ENCODE measurements at places on chromosomes 12 and 14. TPM values are rescaled to one million over a fixed set of nuclear protein-coding genes. Genes with fewer than 3 reads are reported as not detected.

DNA sequence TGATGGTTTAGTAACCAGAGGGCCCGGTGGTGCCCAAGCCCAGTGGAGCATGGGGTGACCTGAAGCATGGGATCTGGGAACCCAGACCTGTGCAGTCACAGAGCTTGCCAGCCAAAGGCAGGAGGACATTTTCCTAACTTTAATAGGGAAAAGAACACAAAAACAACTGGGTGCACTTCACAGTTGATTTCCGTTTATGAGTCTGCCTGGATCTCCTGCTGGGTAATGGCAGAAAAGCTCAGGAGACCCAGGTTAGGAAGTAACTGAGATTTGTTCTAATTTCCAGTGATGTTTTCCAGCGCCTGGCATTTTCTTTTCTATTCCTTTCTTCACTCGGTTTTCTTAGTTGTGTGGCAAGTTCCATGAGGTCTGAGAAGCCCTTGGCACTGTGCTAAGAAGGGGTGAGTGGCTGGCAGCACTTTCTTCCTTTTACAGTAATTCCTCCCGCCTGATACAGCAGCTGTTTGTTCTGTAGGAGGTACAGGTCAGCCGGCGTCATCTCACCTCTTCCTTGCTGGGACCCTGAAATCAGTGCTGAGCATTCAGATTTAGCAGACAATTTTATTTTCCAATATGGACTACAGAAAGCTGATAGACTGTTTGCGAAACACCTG, 5.1 kb downstream of the CACNA1C start:
- no peak for DNase-seq

DNA sequence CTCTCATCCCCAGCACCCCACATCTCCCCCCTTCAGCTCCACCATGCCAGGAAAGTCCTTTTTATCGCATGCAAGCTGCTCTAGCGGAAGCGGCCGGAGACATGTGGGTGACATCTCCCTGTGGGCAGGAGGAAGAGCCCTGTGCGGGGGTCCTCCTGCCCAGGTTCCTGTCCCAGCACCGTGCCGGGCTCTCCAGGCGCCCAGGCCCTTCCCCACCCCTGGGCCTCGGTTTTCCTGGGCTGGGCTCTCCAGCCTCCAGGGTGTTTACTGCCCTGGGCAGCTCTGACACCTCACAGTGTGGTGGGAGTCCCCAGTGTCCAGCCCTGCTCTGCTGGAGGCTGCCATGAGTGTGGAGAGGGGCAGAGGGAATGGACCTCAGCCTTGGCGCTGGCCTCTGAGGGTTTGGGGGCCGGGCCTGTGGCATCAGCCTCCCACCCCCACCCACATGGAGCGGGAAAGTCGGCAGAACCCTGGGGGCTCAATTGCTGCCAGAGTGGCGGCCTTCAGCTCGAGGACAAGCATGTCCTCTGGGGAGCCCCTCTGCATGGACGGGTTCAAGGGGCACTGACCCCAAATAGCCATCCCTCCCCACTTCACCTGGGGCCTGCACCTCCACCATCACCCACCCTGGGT, 16.9 kb downstream of the ASPG start:
- no peak for DNase-seq

DNA sequence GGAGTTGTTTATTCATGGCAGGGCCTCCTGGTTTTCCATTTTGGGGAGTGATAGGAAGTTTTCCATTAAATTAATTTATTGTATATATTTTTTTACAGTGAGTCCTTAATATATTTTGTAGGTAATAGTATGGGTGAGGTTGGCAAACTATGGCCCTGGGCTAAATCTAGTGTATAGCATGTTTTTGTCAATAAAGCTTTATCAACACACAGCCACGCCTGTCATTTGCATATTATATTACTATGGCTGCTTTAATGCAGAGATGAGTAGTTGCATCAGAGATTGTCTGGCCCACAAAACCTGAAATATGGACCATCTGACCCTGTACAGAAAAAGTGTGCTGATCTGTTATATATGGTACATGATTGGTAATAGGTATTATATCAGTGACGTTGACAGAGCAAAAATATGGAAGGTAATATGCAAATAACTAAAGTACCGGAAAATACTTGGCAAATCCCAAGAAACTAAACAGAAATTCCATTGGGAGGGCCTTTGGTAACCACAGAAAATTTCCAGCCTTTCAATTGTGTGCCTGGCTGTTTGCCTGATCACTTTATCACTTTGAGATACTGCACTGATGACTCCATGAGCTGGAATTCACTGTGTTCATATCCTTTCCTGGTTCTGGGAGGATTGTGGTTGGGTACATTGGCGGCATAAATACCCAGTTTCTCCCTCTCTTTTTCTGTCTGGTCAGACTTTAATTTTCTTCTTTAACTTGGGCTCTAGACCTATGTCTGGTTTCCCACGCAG, 61.7 kb upstream of the RFLNA start:
- DNase-seq, result no peak

DNA sequence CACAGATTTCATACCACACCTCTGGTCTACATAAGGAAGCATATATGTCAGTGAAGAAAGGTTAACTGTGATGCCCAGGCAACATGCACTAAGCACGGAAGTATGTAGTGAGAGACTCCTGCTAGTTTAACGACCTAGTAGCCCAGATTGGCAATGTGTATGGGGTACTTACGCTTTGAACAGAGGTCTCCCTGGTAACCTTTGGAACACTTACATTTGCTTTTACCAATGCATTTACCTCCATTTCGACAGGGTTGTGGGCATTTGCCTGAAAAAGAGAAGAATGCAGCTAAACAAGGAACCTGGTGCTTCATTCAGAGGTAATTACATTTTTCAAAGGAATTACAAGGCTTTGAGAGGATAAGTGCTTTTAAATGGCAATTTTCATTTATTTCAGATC, 65.2 kb downstream of the WIF1 start:
- no peak for DNase-seq

- no peak for DNase-seq
Measured at GRCh38 chr12:53378724-53379388, 1.1 kb upstream of the SP1 start.

GRCh38 chr12:89770391-89770790, 61.8 kb upstream of the ATP2B1 start:
- no peak for DNase-seq

DNA sequence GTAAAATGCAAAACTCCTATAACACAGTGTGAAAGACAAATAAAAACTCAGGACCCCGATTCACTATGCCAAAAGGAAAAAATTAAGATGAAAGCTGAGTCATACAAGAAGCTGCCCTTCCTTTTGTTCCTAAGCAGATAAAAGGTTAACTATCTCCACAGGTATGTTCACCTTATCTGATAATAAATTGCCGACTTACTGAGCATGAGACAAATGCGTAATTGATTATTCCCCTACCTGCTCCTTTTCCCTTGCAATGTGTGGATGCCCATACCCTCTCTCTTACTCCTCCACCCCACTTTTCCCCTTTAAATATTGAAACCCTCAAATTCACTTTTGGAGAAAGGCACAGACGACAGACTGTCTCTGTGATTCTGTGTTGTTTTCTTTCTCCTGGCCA, 148.6 kb upstream of the TMEM260 start:
- no peak for DNase-seq

Gene MYL2
- total RNA-seq, result not detected

- DNase-seq, result no peak
Measured at GRCh38 chr14:106622200-106622745, 1095.9 kb downstream of the TMEM121 start.

Gene SERPINA12
- total RNA-seq, result not detected

GRCh38 chr14:61925043-61925442, 162.8 kb downstream of the SNAPC1 start:
- DNase-seq, result no peak

Gene JPH4
- 2.7 TPM for total RNA-seq

Gene KRT3
- not detected for total RNA-seq

Gene TDG
- 13.7 TPM for total RNA-seq

- DNase-seq, result peak; percentile 64
Measured at GRCh38 chr14:94971750-94972149, 185.6 kb downstream of the DICER1 start.

Gene KRT78
- total RNA-seq, result not detected

- peak; percentile 73 for DNase-seq
Measured at GRCh38 chr14:104976198-104977007, 1.8 kb downstream of the AHNAK2 start.

Gene OVCH1
- total RNA-seq, result 0.20 TPM

Gene RTN1
- 20.7 TPM for total RNA-seq

DNA sequence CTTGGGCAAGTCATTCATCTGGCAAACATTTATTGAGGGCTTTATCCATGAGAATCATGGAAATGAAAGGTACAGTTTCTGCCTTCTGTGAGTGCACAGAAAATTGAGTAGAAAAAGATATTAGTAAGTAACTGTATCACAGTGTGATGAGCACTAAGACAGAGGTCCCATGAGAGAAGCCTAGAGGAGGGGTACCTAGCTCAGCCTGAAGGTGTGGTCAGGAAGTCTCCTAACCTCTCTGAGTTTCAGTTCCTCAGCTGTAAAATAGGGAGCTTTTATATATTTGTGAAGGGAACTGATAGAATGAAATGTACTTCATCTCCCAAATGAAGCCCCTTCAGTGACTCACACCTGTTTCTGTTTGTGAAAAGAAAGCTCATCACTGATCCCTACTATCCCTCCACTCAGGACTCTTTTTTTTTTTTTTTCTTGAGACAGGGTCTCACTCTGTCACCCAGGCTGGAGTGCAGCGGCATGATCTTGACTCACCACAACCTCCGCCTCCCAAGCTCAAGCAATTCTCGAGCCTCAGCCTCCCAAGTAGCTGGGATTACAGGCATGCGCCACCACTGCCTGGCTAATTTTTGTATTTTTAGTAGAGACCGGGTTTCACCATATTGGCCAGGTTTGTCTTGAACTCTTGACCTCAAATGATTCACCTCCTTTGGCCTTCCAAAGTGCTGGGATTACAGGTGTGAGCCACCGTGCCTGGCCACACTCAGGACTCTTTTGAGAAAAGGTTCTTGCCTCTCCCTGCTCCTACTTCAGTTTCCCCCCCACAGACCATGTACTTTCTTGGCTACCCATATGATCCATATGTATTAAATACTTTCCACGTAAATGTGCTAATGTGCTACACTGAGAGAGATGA, 93.7 kb upstream of the FUT8 start:
- no peak for DNase-seq

DNA sequence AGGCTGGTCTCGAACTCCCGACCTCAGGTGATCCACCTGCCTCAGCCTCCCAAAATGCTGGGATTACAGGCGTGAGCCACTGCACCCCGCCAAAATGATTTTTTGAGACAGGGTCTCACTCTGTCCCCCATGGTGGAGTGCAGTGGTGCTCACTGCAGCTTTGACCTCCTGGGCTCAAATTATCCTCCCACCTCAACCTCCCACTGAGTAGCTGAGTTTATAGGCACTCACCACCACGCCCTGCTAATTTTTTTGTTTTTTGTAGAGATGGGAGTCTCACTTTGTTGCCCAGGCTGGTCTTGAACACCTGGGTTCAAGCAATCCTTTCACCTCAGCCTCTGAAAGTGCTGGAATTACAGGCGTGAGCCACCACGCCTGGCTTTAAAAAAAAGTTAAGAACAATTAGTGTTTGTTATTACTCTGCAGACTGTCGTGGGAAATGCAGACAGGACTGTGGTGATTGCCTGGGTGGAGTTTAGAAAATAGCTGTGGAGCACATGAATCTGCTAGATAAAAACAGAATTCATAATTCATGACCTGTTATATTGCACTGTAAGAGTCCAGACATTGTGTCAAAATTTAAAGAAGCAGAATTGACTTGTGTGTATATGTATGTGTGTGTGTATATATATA, 9.2 kb upstream of the COX6A1 start:
- no peak for DNase-seq

GRCh38 chr14:95482627-95483308, 33.7 kb downstream of the SYNE3 start:
- DNase-seq, result no peak

- no peak for DNase-seq
Measured at GRCh38 chr12:97535582-97535981, 73.0 kb downstream of the RMST start.

Gene COX8C
- total RNA-seq, result not detected

- DNase-seq, result no peak
Measured at GRCh38 chr14:56543436-56543835, 36.2 kb upstream of the TMEM260 start.

GRCh38 chr14:91927800-91928199, 19.7 kb downstream of the FBLN5 start:
- DNase-seq, result no peak

Gene TEX52
- not detected for total RNA-seq

DNA sequence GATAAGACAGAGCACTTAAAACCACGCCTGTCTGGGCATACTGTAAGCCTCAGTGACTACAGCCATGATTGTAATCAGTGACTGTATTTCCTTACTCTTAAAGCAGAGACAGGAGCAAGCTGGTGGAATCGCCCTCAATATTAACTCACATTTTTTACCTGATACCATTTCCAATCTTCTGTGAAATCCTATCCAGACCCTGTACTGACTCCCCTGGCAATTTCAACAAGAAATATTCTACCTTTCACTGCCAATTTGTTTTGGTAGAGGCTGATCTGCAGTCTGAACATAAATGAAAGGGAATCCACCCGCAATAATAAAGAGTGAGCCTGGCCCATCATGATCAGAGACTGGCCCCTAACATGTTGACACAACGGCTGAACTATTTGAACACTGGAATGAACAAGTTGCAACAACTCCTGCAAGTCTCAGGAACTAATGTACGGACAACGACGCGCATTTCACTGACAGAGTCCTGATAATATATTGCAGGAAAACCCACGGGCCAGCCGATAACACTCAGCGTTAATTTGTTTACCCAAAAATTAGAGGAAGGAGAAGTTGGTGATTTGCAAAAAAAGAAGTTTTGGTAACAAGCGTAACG, 195.5 kb upstream of the BTG1 start:
- no peak for DNase-seq

- no peak for DNase-seq
Measured at GRCh38 chr14:69133206-69134125, 19.5 kb downstream of the DCAF5 start.

- no peak for DNase-seq
Measured at GRCh38 chr12:65477721-65478120, 199.2 kb downstream of the MSRB3 start.

GRCh38 chr14:82595466-82595865, 1061.8 kb upstream of the SEL1L start:
- no peak for DNase-seq

- no peak for DNase-seq
Measured at GRCh38 chr14:50666772-50667683, 1.1 kb downstream of the SAV1 start.

DNA sequence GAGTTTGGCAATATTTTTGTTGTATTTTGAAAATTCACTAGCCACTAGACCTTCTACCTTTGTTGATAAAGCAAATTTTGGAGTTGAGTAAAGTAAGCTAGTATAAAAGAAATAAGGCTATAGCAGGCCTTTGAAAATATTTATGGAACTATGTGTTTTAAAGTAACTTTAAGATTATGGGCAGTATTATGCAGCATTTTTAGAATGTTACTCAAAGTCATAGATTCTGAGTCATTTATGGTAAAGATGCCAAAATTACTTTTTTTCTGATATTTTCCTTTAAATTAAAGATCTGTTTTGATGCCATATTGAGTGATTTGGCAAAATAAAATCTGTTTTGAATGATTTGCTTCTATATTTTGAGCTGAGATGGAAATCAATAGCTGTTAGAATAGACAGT, 57.2 kb downstream of the SYNE2 start:
- no peak for DNase-seq

Gene PGAM5
- total RNA-seq, result 50.7 TPM

Gene VRTN
- total RNA-seq, result not detected

- DNase-seq, result no peak
Measured at GRCh38 chr12:57418255-57418654, 12.6 kb downstream of the R3HDM2 start.

- no peak for DNase-seq
Measured at GRCh38 chr14:102178806-102179205, 39.1 kb downstream of the WDR20 start.

Measured in tibial nerve (tissue), 4 donors.